ENCODE measurements at places on chromosomes 3 and 15.
A peak's percentile ranks its signal among the peaks of the same experiment; 100 is the strongest.

- DNase-seq = no peak
Observed at GRCh38 chr3:165797551-165797950, 39.7 kb downstream of the BCHE start.

DNA sequence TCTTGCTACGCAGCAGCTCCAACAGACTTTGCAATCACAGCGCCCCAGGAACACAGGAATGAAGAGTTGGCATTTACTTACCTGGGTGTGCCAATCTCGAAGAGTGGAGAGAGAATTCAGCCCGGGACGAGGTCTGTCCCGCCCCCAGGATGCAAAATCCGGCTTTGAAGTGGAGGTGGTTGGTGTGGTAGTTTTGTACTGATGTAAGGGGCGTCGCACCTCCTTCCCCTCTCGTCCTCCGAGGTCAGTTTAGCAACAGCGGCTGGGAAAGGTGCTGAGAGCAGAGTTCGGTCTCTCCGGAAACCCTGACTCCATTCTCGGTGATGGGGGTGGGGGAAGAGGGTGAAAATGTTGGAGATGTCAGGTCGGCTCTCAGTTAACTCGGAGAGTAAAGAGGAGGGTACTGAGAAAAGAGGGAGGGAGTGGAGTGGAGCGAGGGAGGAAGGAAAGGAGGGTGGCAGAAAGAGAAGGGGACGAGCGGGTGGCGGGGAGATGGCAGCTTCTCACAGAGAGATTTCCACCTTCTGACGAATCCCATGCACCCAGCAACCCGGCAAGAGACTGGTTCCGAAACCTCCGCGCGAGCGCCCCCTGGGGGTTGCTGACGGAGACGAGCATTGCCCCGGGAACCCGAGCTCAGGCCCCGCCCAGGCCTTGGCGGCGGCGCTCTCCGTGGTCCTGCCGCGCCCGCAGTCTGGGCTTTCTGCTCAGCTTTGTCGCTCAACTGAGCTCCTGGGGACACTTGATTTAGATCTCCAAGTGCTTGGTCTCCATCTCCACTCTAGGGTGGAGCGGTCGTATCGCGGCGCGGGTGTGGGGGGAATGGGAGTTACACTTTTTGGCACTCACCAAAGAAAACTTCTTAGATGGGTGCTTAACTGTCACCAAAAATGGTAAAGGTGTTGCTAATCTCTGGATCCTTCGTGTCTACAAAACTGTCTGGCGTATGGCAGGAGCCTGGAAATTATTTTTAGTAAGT is at the start of gene CPNE4:
CPNE4 (minus strand) TSS at position 529 of the 979 bp plus-strand sequence.
- peak; percentile 20 for DNase-seq

- DNase-seq = no peak
Observed at GRCh38 chr3:133469140-133469731, 69.4 kb downstream of the BFSP2 start.

DNA sequence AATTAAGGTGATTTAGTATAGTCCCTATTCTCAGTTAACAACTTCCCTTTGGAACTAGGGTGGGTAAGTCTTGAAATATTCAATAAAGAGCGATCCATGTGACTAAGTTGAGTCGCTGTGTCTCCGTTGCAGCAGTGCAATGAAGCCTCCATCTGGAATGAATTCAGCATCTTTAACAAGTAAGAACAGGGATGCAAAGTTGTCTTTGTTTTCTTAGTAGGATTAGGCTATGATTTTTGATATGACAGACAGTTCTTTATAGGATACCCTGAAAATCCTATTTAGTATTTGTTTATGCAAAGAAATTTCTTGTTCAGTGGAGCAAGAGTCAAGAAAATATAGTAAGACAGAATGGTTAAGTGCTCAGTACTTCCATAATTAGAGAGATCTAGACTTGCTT is 52.7 kb downstream of the RBMS3 start:
- DNase-seq = no peak

GRCh38 chr3:97613139-97613538 is 151.4 kb upstream of the ARL6 start:
- no peak for DNase-seq

GRCh38 chr3:130662501-130662996 is 84.1 kb downstream of the PIK3R4 start:
- no peak for DNase-seq

- no peak for DNase-seq
Observed at GRCh38 chr15:47376190-47376589, 341.1 kb upstream of the SEMA6D start.

GRCh38 chr15:87213626-87214025 is 1042.9 kb downstream of the NTRK3 start:
- no peak for DNase-seq

DNA sequence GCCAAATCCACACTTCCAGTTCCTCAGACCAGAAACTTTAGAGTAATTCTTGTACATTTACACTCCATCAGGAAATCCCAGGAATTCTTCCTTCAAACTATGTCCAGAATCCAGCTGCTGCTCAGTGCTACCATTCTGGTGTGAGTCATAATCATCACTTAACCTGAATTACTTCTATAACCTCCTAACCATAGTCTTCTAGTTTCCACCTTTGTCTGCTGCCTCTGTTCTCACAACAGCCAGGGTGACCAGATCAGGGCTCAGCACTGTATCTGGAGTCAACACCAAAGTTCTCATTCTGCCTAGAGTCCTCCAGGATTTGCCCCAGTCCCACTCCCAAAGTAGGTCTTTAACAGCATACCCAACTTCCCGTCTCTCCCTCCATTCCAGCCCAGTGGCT is 3.4 kb downstream of the CLDND1 start:
- DNase-seq = no peak

- no peak for DNase-seq
Observed at GRCh38 chr15:68407141-68407885, 24.6 kb downstream of the ITGA11 start.

DNA sequence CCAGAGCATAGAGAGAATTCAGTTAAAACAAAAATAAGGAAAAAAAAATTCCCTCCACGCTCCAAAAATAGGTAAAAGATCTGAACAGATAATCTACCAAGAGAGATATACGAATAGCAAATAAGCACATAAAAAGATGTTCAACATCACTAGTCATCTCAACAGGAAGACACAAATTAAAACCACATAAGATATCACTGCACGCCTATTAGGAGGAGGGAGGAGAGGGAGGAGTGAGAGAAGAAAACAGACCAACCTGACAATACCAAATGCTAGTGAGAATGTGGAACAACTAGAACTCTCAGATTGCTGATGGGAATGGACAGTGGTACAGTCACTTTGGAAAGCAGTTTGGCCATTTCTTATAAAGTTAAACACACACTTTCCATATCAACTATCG is 212.5 kb downstream of the FMN1 start:
- DNase-seq = no peak

Measured in CD4-positive, alpha-beta T cell (primary cell).